ENCODE measurements at places on chromosomes 12 and 14.
A peak's percentile ranks its signal among the peaks of the same experiment; 100 is the strongest.

- no peak for DNase-seq
These were observed 6.7 kb downstream of the RPH3A start for GRCh38 chr12:112798048-112798760.

DNA sequence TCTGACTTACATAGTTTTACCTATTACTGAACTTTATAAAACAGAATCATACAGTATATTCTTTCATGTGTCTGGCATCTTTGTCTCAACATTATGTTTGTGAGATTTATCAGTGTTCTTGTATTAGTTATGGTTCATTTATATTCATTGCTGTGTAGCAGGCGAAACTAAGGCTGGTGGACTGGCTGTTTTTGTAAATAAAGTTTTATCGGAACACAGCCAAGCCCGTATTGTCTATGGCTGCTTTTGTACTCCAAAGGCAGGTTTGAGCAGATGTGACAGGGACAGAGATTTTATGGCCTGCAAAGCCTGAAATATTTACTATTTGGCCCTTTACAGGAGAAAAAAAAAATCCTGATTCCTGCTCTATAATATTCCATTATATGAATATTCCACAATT is 405.8 kb upstream of the RGS6 start:
- DNase-seq: no peak

- DNase-seq: no peak
These were observed 23.5 kb downstream of the ATG14 start for GRCh38 chr14:55388160-55388559.

DNA sequence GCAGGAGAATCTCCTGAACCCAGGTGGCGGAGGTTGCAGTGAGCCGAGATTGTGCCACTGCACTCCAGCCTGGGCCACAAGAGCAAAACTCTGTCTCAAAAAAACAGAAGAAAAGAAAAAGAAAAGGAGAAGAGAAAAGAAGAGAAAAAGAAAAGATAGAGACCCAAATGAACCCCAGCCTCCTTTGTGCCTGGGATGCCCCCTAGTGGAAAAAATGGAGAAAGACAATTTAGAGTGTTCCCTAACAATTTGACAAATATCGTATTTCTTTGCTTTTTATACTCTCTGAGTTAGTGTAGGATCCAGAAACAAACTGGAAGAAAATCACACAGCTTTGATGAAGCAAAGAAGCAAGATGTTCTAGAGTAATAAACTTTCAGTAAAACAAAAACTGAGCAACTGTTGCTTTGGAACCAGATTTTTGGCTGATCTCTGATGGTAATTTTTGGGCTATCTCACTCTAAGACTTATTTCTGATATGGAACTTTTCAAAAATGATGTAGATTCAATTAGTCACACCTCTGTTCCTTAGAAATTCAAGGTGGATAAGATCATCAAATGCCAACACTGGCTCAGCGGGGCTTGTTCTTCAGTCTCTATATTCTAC is 18.6 kb upstream of the PRKAB1 start:
- peak; percentile 11 for DNase-seq

GRCh38 chr12:6494968-6495367 is 1.1 kb downstream of the NCAPD2 start:
- DNase-seq: no peak

DNA sequence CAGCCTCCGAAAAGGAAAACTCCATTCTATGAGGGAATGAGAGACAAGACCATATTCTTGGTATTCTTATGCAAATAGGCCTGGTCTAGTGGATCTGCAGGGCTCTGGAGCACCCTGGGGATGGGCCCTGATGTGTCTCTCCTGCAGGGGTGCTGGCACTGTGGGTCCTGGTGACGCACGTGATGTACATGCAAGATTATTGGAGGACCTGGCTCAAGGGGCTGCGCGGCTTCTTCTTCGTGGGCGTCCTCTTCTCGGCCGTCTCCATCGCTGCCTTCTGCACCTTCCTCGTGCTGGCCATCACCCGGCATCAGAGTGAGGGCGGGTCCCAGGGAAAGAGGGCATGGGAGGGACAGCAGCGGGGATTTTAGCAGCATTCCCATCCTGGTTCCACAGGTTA is 5.8 kb downstream of the SLC48A1 start:
- no peak for DNase-seq

- DNase-seq: no peak
These were observed 9.4 kb upstream of the WNT5B start for GRCh38 chr12:1619587-1619986.

DNA sequence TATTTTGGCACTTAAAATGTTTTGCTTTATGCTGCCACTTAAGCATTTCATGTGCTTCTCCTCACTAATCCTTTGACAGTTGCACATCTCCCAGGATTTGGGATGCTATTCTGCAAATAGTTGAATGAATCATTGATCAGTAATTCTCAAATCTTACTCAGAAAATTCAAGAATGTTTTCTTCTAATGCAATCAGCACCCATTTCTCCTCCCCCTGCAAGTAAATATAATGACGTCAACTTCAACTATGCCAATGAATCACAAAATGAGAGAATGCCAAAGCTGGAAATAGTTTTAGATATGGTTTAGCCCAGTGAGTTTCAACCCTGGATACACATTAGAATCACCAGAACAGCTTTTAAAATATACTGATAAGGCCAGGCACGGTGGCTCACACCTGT is 2.1 kb upstream of the BLOC1S1 start:
- no peak for DNase-seq

DNA sequence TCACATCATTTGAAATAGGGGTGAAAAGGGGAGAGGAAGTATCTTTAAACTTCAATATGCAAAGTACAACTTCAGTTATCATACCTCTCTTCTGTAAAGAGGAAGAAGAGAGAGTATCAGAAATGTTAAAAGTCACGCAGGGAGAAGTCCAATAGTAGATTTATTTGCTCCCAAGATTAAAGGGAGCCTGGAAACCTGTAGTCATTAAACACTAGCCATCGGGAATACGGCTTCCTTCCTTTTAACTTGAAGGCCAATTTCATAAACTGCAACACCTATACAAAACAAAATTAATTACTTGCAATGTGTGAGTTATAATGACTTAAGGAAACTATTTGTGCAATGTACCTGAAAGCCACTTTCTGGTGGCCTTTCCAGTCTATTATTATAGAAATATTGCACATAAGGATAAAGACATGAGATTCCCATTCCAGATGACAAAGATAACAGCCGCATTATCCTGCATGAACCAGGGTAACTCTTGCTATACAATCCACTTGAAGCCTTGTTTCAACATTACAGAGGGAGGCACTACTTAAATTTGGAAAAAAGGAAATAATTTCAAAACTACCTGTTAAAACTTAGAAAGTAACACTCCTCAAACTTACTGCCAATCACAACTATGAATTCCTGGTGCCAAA is 4.6 kb downstream of the BTG1 start:
- no peak for DNase-seq

DNA sequence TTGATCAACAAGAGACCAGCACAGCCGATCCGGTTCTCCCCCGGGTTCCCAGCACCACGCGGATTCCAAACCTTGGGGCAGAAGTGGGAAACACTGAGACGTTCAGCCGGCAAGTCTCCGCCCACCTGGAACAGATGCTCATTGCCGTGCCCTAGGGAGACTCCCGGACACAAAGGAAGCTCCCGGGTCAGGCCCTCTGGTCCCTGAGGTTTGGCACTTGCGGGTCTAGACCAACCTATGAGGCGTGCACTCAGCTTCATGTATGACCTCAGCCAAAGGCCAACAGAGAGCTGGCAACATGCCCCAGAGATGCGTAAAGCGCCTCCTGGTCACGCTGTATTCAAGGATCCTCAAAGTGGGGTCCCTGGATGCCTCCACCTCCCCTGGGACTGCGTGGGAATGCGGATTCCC is 2.5 kb downstream of the RIMBP2 start:
- DNase-seq: no peak

- DNase-seq: no peak
These were observed 6.1 kb upstream of the FAIM2 start for GRCh38 chr12:49909826-49910225.

DNA sequence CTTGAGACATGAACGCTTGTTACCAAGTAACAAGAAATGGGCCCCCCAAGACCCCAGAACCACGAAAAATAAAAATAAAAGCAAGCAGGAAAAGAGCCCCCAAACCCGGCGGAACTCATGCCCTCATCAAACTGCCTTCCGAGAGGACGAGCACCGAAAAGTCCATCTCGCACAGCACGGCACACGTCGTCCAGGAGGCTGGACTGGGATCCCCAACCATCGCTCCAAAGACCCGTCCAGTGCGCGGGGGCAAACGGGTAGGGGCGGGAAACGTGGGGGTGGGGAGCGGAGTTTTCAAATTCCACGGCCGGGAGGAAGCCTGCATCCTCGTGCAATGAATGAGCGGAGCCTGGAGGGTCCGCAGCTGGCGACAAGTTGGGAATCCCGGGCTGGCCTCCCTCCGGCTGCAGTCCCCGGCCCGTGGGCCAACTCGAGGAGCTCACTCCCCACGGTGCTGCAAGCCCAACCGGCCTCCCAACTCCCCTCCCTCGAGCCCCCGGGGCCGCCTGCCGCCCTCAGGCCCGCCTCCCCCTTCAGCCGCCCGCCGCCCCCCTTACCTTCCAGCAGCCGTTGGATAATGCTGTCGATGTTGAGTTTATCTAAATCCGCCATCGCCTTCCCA is 484 bp downstream of the PPP1CC start:
- peak; percentile 62 for DNase-seq

DNA sequence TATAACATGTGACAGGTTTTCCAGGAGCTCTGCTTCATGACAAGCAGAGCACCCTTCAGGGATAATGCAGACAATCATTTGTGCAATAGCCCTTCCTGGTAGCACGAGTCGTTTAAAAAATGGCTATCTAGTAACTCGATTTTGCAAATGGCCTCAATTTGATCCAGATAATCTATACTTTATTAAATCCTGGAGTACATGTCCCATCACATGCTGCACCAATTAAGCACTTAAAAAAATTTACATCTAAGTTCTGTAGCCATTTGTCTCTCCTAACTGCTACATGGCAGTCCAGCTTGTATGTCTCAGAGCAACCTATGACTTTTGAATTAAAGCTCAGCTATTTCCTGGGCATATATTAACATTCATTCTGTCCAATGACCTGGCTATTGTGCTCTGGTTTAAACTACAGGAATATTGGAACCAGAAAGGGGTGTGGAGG is 79.8 kb downstream of the TTC8 start:
- DNase-seq: no peak

DNA sequence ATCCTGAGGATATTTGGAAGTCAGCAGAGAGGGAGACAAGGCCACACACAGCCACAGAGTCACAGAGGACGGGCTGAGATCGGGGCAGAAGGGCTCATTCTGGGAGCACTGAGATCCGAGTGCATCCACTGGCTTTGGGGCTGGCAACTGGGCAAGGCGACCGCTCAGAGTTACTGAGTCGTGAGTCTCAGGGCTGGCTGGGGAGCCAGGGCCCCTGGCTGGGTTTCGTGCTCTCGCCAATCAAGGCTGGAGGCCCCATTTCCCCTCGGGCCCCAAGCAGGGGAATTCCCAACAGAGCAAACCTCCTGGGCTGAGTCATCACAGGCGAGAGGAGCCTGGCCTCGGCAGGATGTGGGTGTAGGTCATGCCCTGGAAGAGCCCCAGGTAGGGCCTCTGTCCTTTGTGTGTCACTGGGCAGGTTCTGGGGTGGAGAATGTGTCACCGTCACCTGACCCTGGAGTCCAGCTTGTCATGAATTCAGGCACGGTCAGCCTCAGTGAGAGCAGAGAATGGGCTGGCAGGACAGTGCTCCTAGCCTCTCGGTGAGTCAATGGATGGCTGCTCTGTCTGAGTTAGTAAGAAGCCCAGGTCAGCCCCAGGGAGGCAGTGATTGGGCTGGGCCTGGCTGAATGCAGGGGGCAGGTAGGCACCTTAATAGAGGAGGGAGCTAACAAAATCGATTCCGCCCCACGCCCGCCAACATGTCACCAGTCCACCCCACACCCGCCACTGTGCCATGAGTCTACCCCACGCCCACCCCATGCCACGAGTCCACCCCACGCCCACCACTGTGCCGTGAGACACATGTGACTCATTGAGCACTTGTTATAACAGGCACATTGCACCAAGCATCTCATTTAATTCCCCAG is 16.9 kb downstream of the ASB2 start:
- DNase-seq: no peak

GRCh38 chr14:92877757-92878431 is 45.1 kb upstream of the CHGA start:
- DNase-seq: no peak

DNA sequence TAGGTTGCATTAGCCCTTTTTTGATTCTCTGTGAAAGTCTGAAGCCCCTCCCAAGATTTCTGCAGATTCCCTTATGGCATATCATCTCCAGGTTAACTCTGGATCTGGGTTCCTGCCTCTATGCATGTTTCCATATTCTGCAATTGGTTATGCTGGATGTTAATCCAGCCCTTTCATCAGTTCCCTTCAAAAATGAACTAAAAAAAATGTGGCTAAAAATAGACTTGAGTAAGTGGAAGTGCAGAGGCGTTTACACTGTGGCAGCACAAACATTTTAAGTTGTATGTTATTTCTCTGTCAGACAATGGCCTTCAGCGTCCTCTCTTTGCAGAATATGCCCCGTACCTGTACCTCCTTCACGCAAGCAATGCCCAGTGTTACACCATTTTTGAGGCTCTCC is 11.4 kb downstream of the MGST1 start:
- DNase-seq: no peak

GRCh38 chr14:88168025-88168424 is 155.0 kb downstream of the KCNK10 start:
- no peak for DNase-seq

GRCh38 chr12:111488271-111488670 is 82.5 kb downstream of the SH2B3 start:
- no peak for DNase-seq

DNA sequence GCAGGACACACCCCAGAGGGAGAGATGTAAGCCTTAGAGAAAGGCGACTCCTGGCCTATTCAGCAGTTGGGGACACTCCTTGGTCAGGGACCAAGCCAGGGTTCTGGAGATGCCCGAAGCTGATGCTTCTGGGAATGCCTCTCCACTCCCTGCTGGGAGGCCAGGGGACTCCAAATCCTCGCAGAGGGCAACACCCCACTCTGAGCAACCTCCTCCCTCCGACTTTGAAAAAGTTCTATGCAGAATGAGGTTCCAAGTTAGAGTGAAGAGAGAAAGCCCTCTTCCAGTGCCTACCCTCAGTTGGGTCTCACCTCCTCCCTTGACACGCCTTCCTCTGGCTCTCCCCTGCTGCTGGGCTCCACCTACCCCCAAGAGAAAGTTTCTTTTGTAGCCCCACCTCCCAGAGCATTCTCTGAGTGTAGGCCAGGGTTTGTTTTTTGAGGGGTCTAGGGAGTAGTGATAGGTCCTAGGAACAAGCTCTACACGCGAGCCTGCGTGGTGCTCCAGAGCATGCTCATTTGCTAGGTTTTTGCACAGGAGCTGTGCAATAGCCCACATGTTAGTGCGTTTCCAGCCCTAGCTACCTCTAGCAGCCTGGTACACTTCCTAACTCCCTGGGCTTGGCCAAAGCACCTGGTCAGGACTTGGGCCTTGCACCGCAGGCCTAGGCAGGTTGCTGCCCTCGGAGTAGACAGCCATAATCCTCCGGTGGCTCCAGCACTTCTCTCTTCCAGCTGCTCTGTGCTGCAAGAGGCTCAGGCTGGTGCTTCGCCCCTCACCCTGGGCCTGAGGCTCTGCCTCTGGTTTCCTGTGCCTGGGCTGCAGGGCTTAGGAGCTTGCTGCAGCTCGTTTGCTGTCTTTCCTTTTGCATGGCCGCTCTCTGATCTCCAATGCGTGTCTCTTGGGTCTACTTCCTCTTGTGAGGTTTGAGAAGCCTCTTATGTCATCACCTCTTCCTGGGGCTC is 590 bp upstream of the CEBPE start:
- DNase-seq: no peak

- no peak for DNase-seq
These were observed 8.1 kb downstream of the C14orf180 start for GRCh38 chr14:104587641-104588040.

- DNase-seq: no peak
These were observed 26.9 kb downstream of the SCARB1 start for GRCh38 chr12:124836759-124837158.

- DNase-seq: peak; percentile 6
These were observed 78.8 kb downstream of the KCNC2 start for GRCh38 chr12:75130811-75131210.
